ENCODE measurements at places on chromosomes 13 and 19.
A peak's percentile ranks its signal among the peaks of the same experiment; 100 is the strongest.

DNA sequence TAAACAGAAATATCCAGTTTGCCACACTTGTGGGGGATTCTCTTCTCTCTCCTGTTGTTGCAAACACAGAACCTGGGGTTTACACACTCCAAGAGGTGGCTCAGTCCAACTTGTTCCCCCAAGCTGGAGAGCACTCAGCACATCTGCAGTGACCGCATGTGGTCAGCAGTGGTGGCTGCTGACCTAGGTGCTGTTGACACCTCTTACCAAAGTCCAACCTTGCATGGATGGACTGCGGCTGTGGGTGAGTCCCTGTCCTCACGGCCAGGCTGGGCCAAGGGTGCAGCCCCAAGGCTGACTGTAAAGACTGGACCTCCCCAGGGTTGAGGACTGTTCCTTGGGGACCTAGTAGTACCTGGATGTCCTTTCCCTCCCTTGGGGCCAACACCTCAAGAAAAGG lies 6.1 kb downstream of the LRFN3 start:
- DNase-seq, result no peak

- no peak for DNase-seq
These were observed 13.3 kb upstream of the MISP start for GRCh38 chr19:737591-738093.

DNA sequence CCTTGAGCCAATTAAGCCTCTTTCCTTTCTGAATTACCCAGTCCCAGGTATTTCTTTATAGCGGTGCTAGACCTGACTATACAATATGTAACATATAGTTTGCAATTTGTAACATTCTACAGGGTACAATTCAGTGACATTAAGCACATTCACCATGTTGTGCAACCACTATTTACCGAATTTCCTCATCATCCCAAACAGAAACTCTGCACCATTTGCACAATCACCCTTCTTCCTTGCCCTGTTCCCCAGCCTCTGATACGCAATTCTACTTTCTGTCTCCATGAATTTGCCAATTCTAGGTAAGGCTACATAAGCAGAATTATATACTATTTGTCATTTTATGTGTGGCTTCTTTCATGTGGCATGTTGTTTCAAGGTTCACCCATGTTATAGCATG lies 13.7 kb upstream of the SIGLEC10 start:
- DNase-seq, result no peak

DNA sequence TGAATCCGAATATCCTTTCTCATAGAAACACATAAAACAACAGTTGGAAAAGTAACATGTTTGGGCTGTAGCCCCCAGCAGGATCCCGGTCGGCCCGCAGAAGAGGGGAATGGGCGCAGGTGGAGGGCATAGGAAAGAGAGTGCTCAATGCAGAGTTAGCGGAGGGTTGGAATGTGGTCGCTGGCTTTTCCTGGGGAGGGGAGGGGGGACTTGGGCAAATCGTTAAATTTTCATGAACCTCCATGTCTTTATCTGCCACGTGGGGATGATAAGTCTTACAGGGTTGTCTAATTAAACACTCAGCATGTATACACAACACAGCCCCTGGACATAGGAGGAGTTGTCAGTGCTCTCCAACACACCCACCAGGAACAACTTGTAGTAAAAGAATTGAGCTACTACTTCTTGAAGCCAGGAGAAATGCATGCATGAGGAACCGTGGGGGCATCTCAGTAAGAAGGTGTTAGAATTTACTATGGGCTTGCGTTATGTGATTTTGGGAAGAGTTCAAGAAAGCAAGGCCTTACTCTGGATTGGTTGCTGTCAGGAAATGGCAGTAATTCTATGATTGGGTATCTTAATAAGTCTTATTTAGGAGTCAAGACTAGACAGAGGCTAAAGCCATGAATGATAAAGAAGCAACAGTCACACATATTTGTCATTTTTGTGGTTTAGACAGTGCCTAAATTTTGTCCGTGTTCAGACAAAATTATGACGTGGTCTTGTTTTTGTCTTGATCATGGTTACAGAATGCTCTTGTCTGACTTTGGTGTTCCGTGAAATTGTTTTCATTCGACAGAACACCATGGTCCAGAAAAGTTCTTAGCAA lies 671 bp upstream of the SLC46A3 start:
- DNase-seq, result no peak

GRCh38 chr19:10317045-10317856 lies 1.4 kb upstream of the FDX2 start:
- no peak for DNase-seq

DNA sequence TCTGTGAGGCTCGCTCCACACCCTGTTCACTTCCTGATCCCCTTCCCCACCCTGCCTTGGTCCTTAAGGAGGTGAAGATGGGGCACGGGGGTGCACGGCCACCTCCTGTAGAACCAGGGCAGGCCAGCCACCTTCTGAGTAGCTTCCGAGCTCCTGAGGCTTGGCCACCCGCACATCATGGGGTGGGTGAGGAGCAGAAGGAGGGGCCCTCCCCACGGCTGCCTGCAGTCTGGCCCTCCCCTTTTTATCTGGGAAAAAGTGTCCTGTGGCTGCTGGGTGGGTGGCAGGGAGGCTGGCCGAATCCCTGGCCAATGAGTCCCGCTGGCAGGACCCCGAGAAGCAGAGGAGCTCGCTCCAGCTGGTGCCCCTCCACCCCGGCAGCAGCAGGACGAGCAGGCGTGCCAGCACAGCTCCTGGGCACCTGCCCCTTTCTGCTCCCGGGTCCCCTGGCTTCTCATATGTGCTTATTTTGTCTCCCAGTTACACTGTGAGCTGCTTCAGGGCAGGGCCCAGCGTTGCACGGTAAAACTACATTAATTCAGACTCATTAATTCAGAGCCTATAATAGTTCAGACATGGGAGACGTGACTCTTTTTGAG lies 135.0 kb downstream of the KDM4B start:
- no peak for DNase-seq

DNA sequence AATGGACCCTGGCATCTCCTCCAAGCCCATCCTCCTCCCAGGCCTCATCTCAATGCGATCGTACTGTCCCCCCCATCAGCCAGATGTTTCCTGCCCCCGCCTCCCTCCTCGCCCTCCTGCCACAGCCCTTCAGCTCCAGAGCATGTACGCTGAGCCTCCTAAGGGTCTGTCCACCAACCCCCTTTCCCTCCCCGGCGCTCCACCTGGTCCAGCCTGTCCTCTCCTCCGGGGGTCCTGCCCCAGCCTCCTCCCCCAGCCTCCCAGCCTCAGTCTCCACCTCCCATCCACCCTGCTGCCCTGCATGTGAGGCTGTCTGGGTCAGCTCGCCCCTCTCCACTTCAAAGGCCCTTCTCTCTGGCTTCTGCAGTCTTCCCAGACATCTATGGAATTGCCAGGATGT lies 4.5 kb downstream of the SIRT2 start:
- no peak for DNase-seq

GRCh38 chr13:42894765-42895243 lies 97.2 kb downstream of the EPSTI1 start:
- peak; percentile 57 for DNase-seq

- DNase-seq, result no peak
These were observed 257.0 kb downstream of the LHFPL6 start for GRCh38 chr13:39345982-39346381.

DNA sequence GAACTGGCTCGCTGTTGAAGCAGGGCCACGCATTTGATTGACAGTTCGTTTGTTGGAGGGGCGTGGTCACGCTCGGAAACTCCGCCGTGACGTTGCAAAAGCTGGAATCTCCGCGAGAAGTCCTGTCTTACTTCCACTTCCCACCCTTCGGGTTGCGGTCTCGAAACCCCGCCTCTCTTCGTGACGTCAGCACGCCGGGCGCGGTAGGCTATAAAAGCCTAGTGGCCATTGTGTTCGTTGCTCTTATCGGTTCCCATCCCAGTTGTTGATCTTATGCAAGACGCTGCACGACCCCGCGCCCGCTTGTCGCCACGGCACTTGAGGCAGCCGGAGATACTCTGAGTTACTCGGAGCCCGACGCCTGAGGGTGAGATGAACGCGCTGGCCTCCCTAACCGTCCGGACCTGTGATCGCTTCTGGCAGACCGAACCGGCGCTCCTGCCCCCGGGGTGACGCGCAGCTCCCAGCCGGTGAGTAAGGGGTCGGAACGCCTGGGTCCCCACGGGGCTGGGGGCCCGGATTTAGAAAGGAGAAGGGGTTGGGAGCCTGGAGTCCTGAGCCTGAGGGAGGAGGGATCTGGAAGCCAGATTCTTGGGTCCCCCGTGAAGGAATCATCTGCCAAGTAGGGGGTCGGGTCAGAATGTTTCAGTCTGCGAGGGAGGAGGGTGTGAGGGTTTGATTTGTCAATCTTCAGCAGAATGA lies at the start of gene PPP1R15A:
Gene PPP1R15A, plus strand, starts transcription at position 240 of the 702 bp plus-strand sequence. CDS start 813 bp downstream, outside the sequence.
- peak; percentile 97 for DNase-seq

GRCh38 chr13:33262997-33263396 lies 22.6 kb downstream of the STARD13 start:
- DNase-seq, result no peak

DNA sequence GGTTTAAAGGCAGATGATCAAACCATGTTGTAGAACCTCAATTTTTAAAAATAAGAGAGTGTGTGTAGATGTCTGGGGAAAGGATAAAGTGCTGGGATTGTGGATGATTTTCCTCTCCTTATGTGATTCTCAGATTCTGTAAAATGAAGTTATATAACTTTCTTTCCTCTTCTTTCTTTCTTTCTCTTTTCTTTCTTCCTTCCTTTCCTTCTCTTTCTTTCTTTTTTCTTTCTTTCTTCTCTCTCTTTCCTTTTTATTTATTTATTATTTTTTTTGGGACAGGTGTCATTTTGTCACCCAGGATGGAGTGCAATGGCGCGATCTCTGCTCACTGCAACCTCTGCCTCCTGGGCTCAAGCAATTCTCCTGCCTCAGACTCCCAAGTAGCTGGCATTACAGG lies 82.6 kb downstream of the GADD45B start:
- DNase-seq, result no peak

DNA sequence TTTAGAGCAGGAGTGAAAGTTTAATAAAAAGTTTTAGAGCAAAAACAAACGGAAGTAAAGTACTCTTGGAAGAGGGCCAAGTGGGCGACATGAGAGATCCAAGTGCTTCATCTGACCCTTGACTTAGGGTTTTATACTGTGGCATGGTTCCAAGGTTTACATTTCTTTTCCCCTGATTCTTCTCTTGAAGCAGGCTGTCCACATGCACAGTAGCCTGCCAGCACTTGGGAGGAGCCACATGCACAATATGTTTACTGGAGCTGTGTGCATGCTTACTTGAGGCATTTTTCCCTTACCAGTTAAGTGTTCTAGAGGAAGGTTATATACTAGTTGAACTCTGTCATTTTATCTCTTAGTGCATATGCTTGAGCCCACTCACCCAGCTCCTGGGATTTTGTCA lies 295.6 kb downstream of the TBC1D4 start:
- no peak for DNase-seq

DNA sequence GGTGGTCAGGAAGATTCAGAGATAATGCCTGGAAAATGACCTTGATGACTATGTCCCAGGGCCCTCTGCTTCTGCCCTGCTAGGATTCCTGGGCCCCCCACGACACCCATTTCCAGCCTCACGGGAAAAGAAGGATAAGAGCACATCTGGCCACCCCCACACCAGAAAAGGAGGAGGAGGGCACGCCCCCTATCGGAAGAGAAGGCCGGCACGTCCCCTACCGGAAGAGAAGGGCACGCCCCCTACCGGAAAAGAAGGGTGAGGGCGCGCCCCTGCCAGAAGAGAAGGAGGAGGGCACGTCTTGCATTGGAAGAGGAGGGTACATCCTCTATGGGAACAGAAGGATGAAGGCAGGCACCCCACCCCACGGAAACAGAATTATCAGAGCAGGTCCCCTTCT lies 84.3 kb downstream of the IER2 start:
- no peak for DNase-seq

DNA sequence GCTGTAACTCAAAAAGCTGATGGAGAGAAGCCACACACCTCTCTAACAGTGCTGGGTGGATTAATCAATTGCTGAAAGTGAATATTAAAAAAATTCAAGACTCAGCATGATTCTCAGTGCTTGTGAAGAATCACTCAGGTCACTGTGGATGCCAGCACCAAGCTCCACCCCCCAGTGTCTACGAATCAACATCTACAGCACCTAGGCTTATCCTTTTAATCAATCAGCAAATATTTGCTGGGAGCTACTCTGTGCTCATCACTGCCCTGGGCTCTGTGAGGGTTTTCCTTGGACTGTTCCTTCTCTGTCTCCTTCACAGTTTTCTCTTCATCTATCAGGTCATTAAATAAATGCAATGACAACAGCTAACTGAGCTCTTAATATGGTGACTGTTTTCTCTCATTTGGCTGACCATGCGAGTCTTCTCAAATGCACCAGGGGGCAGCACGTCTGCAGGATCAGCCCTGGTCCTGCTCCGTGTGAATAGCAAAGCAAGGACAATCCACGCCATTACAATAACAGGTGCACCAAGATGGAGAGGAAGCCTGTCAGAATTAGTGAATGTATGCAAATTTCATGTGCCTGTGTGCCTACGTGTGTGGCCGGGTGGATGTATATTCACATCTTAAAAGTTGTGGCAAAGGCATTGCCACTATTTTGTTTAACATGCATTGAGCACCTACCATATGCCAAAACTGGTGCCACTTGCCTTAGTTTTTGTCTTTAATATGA lies 14.6 kb upstream of the C13orf42 start:
- peak; percentile 18 for DNase-seq

DNA sequence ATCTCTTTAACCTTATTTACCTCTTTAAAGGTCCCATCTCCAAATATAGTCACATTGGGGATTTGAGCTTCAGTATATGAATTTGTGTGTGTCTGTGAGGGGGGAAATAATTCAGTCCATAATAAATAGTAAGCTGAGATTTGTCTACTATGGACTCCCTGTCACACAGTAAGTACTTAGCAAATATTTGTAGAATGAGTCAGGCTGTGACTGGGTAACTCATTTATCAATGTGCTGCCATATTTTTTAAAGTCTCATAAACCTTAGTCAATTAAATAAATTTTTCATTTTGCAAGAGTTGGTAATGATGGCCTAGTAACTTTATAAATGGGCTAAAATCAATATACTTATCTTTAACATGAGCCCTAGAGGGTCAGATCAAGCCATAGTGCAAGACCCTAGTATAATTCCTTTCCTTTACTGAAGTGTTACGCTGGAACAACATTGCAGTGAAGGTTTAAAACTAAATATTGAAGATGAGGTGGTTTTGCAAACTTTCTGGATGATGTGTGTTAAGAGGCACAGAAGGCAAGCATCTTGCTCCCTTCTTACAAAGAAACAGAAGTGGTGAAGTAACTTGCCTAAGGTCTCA lies 305.1 kb downstream of the KCNRG start:
- no peak for DNase-seq

Measured in AG09319 (cell line).